ENCODE measurements at places on chromosomes 7 and 10.

- no peak for DNase-seq
Measured at GRCh38 chr10:99975106-99975829, 34.5 kb downstream of the DNMBP start.

DNA sequence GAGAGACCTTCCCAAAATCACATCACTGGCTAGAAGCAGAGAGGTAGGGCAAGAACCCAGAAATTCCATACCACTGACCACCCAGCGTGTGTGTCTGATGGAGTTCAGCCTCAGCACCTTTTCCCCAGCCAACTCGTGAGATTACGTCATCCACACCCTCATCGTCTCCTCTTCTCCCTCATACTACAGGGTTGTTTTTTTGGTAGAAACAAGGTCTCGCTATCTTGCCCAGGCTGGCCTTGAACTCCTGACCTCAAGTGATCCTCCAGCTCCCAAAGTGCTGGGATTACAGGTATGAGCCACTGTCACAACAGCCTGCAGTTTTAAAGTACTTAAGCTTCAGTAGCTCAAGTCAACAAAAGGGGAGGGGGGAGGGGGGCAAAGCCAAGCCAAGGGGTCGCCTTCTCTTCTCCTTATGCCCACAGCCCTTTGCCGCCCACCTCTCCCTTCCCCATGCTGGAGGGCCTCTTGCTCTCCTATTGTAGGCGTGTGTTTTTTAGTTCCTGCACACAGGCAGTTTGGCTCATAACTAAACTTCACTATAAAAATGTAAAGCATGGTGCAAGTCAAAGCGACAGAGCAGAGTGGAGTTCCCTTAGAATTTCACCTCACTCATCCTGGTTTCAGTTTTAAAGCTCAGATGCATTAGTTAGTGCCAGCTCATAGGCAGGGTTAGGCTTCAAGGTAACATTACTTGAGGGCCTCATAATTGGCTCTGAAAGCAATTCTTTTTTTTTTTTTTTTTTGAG lies 5.2 kb upstream of the PRDX3 start:
- DNase-seq = no peak

GRCh38 chr10:283140-283479 lies 147.9 kb downstream of the ZMYND11 start:
- no peak for DNase-seq

- no peak for DNase-seq
Measured at GRCh38 chr7:37433166-37433565, 15.5 kb downstream of the ELMO1 start.

GRCh38 chr7:77661816-77662215 lies 34.4 kb upstream of the RSBN1L start:
- no peak for DNase-seq

DNA sequence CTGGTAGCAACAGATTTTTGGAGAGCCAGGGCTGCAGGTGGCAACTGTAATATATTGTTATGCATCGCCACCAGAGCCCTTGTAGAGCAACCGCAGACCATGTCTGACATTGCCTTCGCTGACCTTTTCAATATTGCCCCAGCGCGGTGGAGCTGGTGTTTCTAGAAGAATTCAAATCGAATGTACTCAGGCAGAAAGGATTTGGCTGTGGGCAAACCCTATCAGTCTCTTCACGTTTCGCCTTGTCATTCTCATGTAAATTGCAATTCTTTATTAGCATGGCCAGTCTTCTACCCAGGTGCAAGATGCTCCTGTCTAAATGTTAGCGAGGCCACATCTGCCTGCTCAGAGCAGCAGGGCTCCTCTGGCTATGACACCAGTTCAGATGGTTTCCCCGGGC lies 490.2 kb upstream of the AUTS2 start:
- no peak for DNase-seq

GRCh38 chr10:22148961-22149360 lies 68.9 kb downstream of the EBLN1 start:
- DNase-seq = no peak

DNA sequence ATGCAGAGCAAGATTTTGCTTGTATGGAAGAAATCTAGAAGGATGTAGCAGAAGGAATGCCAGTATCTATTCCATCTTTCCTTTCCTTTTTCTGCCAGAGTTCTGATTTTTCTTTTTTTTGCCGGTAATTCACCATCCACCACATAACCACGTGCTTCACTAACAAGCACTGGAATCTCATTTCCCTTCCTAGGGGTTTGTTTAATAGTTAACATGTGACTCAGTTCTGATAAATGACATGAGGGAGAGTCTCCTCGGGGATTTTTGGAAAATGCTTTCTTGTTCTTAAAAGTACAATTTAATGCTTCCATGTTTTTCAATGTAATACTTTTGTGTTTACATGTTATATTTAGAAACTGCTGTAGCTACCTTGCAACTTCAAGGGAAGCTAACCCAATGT lies 590.2 kb downstream of the SH2D4B start:
- no peak for DNase-seq

GRCh38 chr10:123743441-123744223 lies 77.5 kb downstream of the GPR26 start:
- DNase-seq = no peak

GRCh38 chr7:97081521-97082300 lies 35.8 kb upstream of the SDHAF3 start:
- DNase-seq = no peak

- no peak for DNase-seq
Measured at GRCh38 chr10:102714621-102715455, at the start of gene SFXN2. TSS of gene SFXN2 (plus strand) at chr10:102714636. CDS start at chr10:102726637, 12,001 bp downstream.

DNA sequence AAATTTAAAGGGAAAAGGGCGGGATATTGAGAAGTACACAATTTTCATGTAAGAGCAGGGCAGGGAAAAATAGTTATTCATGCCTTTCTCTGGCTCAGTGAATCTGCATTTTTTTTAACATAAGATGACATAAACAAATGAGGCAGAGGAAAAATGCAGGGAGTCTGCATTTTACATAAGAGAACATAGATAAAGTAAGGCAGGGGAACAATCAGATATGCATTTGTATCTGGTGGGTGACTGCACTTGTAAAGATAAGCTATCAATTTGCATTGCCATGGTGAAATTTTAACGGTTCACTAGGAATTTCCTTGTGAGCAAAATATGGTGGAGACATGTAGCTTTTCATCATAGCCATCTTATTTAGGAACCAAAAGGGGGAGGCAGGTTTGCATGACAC lies 33.5 kb downstream of the ALOX5 start:
- DNase-seq = no peak

DNA sequence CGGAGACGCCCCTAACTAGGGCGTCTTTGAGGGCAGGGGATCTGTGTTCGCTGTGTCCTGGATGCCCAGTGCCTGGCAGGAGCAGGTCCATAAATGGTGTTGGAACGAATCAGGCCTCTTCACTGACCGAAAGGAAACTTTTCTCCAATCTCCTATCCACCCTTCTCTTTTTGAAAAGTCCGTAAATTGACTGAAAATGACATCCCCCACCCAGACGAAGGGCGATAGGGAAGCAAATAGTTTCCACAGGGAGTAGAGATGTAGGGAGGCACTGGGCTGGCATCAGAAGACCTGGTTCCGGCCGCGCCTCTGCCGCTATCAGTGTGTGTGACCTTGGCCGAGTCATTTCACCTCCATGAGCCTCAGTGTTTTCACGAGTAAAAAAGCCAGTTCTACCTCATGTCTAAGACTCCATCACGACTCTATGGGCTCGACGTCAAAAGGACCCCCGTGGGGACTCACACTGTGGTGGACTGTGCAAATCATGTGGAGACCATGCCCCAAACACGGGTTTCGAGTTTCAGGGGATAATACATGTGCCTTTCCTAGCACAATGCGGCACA lies 497 bp upstream of the RAB11FIP2 start:
- DNase-seq = no peak

DNA sequence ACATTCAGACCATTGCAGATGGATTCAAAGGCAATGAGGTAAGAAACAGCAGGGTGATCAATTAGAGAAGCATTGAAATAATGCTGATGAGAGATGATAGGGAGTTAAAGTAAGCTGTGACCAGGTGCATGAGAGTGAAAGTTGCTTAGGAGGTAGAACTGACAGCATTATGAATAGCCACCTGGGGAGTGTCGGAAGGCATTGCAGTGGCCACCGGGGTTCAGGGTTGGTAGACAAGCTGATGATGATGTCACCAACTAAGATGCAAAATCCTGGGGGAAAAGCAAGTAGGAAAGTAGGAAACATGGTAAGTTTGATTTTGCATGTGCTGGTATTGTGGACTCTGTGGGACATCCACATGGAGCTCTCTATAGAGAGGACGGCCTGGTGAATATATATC lies 211.9 kb upstream of the ETV1 start:
- no peak for DNase-seq

DNA sequence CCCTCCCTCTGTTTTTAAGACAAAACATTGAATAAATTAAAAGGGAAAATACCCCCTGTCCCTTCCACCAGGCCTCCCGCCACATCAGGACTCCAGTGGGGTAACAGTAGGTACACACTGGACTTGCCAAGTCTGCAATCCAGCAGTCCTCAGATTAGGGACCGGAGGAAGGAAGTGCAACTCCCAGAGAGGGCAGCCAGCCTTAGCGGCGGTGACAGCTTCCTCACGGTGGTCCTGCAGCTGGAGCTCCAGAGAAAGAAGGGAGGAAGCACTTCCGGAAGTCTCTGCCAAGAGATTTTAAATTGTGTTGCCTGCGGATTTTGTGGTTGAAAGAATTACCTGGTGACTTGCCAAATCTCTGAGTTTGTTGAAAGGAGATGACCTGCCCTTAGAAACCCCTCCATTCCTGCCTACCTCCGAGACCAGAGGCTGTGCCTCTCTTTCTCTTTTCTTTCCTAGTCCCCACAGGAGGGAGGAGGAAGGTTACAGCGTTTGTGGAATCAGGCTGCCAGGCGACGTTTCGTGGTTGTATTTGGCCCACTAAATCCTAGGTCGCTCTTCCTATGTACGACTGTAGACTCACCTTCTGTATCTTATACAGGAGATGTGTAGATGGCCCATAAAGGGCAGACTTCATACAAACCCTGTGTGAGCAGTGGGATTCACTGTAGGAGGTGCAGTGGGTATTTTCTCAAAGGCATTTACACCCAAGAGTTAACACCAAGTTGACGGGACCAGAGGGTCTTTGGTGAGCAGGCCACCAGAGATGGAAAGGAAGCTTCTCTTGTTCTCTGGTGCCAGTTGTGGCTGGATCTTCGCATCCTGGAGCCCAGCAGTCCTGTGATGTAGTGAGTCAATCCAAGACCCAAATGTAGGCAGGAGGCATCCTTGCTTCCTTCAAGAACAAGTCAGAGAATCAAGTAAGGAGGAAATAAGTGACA lies 77.9 kb downstream of the INSIG1 start:
- no peak for DNase-seq

All from activated CD8-positive, alpha-beta memory T cell treated with anti-CD3 and anti-CD28 coated beads for 1 hour (primary cell).